Activated CD4-positive, alpha-beta T cell treated with anti-CD3 and anti-CD28 coated beads for 36 hours (primary cell): ENCODE measurements at places on chromosomes 6 and 20. TPM values are rescaled to one million over a fixed set of nuclear protein-coding genes. Genes with fewer than 3 reads are reported as not detected.

SRXN1 gene
- total RNA-seq: 13.5 TPM

HLA-DRB5 gene
- 4.1 TPM for total RNA-seq

ADTRP gene
- total RNA-seq: 29.6 TPM

FOXS1 gene
- total RNA-seq: not detected

GINS1 gene
- 32.7 TPM for total RNA-seq

ZC2HC1B gene
- total RNA-seq: not detected

CYP21A2 gene
- 0.47 TPM for total RNA-seq

CALHM4 gene
- total RNA-seq: not detected

BHLHE23 gene
- total RNA-seq: not detected

SPTLC3 gene
- 1.1 TPM for total RNA-seq

COL19A1 gene
- total RNA-seq: not detected

LRRN4 gene
- not detected for total RNA-seq

- H3K4me3 ChIP-seq: no peak overlapping the region
- no peak for DNase-seq
- H3K27ac ChIP-seq: no peak overlapping the region
- peaks cover 9% of the 10 kb centered on the region for H3K4me1 ChIP-seq
Observed at GRCh38 chr20:24770628-24771541, 178.2 kb upstream of the CST7 start.

DNA sequence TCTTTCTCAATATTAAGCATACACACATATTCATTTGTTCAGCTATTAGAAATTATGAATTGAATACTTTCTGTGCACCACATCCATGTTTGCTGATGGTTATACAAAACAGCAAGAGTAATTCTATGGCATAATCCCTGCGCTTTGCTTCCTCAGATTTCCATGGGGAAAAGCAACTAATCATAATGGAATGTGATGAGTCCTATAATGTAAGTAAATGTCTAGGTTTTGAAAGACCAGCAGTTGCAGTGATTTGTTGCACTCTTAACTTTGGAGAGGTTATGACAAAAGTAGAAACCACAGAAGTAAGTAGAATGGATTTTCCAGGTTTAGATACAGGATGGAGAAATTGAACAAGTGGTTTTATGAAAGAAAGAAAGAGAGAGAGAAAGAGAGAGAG, 652.1 kb downstream of the CBLN4 start:
- no peak overlapping the region for H3K27ac ChIP-seq
- H3K4me3 ChIP-seq: no peak overlapping the region
- H3K4me1 ChIP-seq: no peaks in the 10 kb centered on the region
- no peak for DNase-seq

- H3K4me3 ChIP-seq: no peak overlapping the region
- H3K4me1 ChIP-seq: peaks cover 2% of the 10 kb centered on the region
- no peak overlapping the region for H3K27ac ChIP-seq
- peaks cover 1% of the 10 kb centered on the region for H3K36me3 ChIP-seq
- no peak for DNase-seq
- H3K27me3 ChIP-seq: no peaks in the 10 kb centered on the region
Observed at GRCh38 chr6:130873746-130874145, 46.5 kb downstream of the SMLR1 start.

DNA sequence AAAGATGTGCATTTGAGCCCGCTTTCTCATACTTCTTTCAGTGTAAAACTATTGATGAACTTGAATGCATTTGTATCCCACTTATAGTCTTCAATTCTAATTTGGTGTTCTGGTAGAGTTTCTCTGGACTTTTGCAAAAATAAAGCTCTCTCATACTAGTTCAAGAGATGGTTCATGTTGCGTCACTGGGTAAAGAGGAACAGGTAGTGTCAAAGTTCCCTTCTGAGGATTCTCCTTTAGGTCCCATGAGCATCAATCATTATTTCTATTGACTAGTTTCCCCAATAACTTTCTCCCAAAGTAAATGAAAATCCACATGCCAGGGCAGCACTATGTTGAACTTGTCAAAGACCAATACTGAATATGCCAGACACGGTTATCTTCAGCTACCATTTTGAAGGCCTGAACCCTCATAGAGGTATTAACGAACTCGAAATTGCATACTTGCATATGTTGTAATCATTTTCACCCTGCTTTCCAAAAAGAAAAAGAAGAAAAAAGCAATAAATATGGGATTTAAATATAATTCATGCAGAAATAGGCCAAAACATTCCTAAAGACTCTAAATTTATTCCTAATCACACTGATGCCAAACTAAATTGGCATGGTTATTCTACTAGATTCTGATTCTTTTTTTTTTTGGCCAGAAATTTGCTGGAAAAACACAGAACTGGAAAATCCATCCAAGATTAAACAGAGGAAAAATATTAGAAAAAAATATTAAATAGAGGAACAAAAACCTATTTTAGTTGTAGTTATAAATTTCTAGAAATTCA, 84.5 kb downstream of the SGK1 start:
- H3K27me3 ChIP-seq: no peaks in the 10 kb centered on the region
- H3K4me3 ChIP-seq: no peak overlapping the region
- peaks cover 27% of the 10 kb centered on the region for H3K4me1 ChIP-seq

DNA sequence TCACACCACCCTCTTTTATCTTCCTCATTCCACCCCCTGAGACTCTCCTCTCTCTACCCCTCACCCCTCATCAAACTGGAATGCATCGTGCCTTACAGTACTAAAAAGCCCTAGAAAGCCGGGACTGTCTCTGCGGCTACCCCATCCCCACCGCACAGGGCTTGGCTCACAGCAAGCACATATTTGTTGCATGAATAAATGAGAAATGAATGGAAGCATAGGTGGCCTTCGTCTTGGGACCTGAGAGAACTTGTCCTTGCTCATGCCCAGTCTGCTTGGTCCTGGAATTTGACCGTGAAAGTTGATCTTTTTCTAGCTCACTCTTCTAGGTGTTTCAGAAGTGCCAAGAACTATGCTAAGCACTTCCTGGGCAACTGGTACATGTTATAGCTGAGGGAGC, 53.3 kb downstream of the APCDD1L start:
- H3K27ac ChIP-seq: no peak overlapping the region
- no peaks in the 10 kb centered on the region for H3K4me1 ChIP-seq
- H3K4me3 ChIP-seq: no peak overlapping the region
- no peak for DNase-seq
- no peaks in the 10 kb centered on the region for H3K36me3 ChIP-seq
- H3K27me3 ChIP-seq: peaks cover 2% of the 10 kb centered on the region

DNA sequence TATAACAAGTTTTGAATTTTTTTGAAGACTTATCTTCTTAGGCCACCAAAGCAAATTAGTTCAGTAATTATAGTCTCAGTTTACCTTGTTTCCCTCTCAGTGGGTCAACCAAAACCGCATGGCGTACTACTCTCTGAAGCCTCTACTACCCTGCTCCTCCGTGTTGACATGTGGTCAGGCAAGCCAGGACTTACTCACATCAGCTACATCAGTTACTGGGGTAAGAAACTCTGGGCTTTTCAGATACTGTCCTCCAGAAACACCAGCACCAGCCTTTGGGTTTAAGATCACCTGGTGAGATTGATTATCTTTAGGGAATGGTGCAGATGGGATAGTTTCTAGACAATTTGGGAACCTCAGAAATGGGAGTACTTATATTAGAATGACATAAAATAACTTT, 55.1 kb downstream of the KCNQ5 start:
- no peak overlapping the region for H3K4me3 ChIP-seq
- DNase-seq: no peak
- H3K4me1 ChIP-seq: no peaks in the 10 kb centered on the region
- H3K27ac ChIP-seq: no peak overlapping the region
- H3K36me3 ChIP-seq: no peaks in the 10 kb centered on the region
- H3K27me3 ChIP-seq: no peaks in the 10 kb centered on the region

GRCh38 chr6:24720131-24720603, 1.2 kb upstream of the C6orf62 start:
- H3K4me1 ChIP-seq: peaks cover 39% of the 10 kb centered on the region
- DNase-seq: peak; percentile 86
- H3K27me3 ChIP-seq: no peaks in the 10 kb centered on the region
- H3K36me3 ChIP-seq: peaks cover 51% of the 10 kb centered on the region
- H3K4me3 ChIP-seq: peak overlapping the region; percentile 99
- peak overlapping the region; percentile 98 for H3K27ac ChIP-seq

GRCh38 chr6:111088668-111089003, 1.3 kb downstream of the SLC16A10 start:
- peak; percentile 9 for DNase-seq
- H3K4me1 ChIP-seq: peaks cover 37% of the 10 kb centered on the region
- H3K4me3 ChIP-seq: peak overlapping the region; percentile 91
- H3K27me3 ChIP-seq: no peaks in the 10 kb centered on the region
- H3K27ac ChIP-seq: peak overlapping the region; percentile 90

DNA sequence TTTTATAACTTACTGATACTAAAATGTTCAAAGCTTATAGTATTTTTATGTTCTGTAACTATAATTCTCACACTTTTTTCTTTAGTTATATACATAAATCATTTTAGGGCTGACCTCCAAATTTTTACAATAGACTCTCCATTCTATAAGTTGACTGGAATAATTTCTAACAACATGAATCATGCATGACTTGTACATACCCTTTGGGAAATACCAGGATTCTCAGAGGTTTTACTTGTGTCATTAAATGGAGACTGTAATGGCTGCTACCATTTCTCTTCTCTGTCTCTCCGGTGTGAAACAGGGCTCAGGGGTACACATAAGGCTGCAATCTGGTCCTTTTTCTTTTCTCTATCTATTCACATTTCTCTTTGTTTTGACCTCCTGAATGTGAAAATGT, 222.2 kb upstream of the FLRT3 start:
- DNase-seq: no peak
- H3K4me1 ChIP-seq: no peaks in the 10 kb centered on the region
- H3K27me3 ChIP-seq: no peaks in the 10 kb centered on the region
- H3K4me3 ChIP-seq: no peak overlapping the region
- no peaks in the 10 kb centered on the region for H3K36me3 ChIP-seq
- H3K27ac ChIP-seq: no peak overlapping the region

DNA sequence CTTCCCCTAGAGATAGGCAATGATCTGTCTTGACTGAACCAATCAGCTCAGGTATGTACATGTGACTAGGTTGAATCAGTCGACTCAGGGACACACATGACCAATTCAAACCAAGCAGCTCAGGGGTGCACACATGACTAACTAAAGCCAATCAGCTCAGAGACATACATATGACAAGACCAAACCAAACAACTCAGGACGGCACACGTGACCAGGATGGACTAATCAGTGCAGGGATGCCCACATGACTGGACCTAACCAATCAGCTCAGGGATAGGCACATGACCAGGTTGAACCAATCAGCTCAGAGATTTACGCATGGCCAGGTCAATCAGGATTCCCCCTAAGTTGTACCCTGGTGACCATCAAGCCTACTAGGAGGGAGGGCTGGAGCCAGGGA, 310.3 kb downstream of the CDH26 start:
- no peak overlapping the region for H3K27ac ChIP-seq
- no peaks in the 10 kb centered on the region for H3K27me3 ChIP-seq
- no peaks in the 10 kb centered on the region for H3K36me3 ChIP-seq

DNA sequence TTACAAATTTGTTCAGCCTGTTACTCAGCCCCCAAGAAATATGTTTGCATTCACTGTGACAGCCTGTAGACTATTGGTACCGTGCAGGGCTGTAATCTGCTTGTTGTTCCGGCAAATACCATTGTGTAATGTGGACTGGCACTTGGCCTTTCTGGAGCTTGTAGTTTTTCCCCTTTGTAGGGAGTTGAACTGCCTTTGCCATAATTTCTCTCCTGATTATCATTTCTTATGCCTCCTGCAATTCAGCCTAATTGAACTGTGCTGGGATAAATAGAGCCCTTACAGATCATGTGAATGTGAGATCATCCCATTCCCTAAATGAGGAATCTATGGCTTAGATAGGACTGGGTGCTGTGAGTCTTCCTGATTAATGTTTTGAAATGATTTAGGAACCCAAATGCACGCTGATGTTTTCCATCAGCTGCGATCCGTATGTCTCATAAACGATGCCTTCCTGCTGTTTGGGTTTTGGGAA, 185.1 kb downstream of the JARID2 start:
- H3K27me3 ChIP-seq: no peaks in the 10 kb centered on the region
- H3K4me3 ChIP-seq: no peak overlapping the region
- H3K36me3 ChIP-seq: peaks cover 41% of the 10 kb centered on the region
- no peak for DNase-seq

DNA sequence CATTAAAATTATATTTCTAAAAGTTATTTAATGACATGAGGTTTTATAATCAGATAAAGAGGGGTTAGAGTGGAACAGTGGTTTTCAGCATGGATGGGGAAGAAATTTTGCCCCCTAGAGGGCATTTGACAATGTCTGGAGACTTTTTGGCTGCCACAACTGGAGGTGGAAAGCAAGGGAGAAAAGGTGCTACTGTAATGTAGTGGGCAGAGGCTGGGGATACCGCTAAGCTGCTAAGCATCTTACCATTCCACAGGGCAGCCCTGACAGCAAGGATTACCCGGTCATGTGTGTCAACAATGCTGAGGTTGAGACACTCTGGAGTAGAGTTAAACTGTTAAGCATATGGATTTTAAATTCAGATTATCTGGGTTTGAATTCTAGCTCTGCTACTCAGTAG, 52.9 kb upstream of the FABP7 start:
- no peaks in the 10 kb centered on the region for H3K36me3 ChIP-seq
- H3K27me3 ChIP-seq: no peaks in the 10 kb centered on the region
- DNase-seq: no peak
- H3K4me3 ChIP-seq: no peak overlapping the region

DNA sequence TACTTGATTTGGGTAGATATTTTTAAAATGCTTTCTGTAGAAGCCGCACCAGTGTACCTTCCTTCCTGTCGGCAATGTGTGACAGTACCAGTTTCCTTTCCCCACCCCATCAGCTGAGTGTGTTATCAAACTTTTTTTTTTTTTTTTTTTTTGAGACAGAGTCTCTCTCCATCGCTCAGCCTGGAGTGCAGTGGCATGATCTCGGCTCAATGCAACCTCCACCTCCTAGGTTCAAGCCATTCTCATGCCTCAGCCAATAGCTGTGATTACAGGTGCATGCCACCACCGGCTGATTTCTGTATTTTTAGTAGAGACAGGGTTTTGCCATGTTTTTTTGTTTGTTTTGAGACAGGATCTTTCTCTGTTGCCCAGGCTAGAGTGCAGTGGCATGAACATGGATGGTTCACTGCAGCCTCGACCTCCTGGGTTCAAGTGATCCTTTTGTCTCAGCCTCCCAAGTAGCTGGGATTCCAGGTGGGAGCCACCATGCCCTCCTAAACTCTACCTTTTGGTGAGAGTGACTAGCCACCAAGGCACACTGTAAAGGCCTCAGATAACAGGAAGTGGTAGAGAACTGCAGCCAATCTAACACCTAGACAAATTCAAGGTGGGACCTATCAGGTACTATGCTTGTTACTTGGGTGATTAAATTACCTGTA, 26.5 kb upstream of the ZBTB22 start:
- no peaks in the 10 kb centered on the region for H3K27me3 ChIP-seq
- peaks cover 21% of the 10 kb centered on the region for H3K4me1 ChIP-seq
- no peaks in the 10 kb centered on the region for H3K36me3 ChIP-seq

DNA sequence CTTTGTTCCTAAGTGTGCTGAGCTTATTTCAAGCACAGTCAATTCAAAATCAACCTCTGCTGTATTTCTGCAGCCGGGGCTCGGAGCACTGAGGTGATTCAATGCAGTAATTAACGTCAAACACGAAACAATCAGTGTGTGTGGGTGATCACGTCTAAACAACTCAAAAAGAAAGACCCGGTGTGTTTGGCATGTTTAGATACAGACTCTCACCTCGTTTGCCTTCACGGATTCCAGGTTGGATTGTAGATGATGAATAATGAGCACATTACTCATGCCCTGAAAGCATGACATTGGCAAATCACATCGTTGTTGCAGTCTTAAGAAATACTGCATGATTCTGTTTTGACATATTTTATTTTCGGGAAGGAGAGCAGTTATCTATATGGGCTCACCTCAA, 231.0 kb downstream of the QKI start:
- no peak overlapping the region for H3K27ac ChIP-seq
- H3K4me3 ChIP-seq: no peak overlapping the region
- no peaks in the 10 kb centered on the region for H3K36me3 ChIP-seq
- H3K4me1 ChIP-seq: no peaks in the 10 kb centered on the region
- no peak for DNase-seq

- no peak overlapping the region for H3K4me3 ChIP-seq
- H3K27ac ChIP-seq: no peak overlapping the region
- no peaks in the 10 kb centered on the region for H3K4me1 ChIP-seq
Observed at GRCh38 chr6:128573036-128573435, 52.6 kb upstream of the PTPRK start.
